ENCODE measurements at places on chromosomes 13 and 19.

DNA sequence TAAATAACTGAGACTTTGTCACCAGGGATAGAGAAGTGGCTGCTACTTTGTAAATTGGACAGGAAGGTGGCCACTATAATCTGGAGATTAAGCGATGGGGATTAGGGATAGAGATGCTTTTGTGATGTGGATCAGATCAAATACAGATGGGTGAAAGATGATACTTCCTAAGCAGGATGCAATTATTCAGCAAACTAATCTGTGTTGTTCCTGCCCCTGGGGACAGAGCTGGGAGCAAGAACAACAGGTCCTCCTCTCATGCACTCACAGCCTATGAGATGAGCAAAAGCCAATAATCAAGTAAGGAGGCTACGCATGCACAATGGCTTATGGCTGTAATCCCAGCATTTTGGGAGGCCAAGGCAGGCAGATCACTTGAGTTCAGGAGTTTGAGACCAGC, 4.6 kb downstream of the RGL3 start:
- no peak for DNase-seq

GRCh38 chr13:30991922-30992321, 59.5 kb downstream of the TEX26 start:
- DNase-seq: no peak

DNA sequence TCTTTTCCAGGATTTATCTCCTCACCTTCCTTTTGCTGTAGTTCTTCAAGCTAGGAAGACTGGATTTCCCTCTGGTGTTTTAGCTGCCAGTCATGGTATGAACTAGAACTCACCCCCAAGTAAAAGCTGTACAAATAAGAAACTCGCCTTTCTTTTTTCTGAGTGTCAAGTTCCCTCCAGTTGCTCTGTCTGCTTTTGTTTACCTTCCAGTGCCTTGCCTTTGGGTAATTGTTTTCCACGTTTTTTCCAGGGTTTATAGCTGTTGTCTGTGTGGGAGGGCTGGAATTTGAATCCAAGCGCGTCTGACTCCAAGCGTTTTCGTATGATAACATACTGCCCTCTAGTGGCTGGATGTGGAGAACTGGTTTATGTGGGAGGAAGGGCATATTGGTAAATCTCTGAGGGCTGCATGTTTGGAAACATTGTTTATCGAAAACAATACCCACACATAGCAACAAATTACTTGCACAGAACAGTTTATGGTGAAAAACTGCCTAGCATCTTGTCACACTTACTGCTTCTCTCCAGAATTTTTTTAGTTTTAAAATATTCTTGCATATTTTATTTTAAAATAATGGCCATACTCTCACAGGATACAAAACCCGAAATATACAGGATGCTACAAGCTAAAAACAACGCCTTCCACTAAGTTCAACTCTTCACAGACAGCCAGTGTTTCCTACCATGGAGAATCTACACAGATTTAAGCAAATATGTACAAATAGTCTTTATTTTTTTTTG, 19.2 kb downstream of the RCN3 start:
- DNase-seq: peak; percentile 91

GRCh38 chr19:6279620-6279930, 200 bp downstream of the MLLT1 start:
- no peak for DNase-seq

DNA sequence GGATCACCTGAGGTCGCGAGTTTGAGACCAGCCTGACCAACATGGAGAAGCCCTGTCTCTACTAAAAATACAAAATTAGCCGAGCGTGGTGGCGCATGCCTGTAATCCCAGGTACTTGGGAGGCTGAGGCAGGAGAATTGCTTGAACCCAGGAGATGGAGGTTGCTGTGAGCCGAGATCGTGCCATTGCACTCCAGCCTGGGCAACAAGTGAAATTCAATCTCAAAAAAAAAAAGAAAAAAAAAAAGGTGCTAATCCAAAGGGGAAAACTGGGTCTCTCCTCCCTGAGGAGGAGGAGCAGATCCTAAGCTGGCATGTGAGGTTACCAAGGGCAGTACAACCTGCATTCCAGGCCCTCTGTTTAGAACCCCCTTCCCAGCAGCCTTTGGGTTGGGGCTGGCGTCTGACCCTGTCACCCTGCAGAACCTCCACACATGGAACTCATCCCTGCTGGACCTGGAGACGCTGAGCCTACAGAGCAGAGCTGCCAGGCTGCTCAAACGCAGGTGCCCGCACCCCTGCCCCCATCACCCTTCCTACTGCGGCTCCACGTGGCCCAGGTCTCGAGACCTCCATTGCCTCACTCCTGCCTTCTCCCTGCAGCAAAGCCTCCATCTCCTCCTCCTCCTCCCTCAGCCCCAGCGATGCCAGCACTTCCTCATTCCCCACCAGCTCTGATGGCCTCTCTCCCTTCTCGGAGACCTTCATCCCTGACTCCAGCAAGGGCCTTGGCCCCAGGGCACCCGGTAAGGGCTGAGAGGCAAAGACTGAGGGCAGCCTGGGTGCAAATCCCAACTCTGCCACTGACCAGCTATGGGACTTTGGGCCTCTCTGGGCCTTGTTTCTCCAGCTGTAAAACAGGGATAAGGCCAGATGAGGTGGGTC, 6.7 kb downstream of the PROSER3 start:
- no peak for DNase-seq
